ENCODE measurements at places on chromosomes 2 and 18.

DNA sequence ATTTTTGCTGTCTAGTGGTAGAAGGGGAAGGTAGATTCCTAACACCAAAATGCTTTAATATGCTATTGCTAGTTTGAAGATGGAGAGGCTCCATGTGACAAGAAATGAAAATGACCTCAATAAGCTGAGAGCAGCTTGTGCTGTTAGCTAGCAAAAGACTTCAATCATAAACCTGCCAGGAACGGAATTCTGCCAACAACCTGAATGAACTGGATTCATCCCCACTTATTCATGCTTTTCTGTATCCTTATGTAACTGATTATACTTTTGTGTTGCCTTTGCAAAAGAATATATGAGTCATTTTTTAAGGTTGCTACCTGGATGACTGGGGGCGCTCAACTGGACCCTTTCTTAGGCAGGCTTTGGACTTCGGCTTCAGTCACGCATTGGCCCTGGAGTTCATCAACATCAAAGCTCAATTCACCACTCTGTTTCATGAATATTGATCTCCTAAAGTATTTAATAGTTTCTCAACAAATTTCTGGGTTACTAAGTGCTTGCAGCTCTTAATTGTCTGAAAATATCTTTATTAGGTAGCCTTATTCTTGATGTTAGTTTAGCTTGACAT is 97.5 kb upstream of the KCNJ3 start:
- no peak for DNase-seq

DNA sequence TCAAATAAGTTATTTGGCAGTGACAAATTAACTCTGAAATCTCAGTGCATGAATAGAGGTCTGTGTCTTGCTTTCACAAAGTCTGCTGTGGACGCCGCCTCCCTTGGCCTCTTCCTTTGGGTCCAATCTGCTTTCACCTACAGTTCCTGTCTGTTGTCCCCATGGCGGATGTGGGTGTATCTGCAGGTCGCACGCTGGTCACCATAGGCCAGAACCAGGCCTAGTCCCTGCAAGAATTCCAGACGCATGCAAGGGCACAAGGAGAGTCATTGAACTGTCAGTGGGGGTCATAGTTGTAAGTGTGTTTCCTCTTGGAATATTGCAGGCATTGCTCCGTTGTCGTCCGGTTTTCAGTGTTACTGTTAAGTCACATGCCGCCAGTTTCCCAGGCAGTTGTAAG is 7.4 kb downstream of the SOCS6 start:
- no peak for DNase-seq

DNA sequence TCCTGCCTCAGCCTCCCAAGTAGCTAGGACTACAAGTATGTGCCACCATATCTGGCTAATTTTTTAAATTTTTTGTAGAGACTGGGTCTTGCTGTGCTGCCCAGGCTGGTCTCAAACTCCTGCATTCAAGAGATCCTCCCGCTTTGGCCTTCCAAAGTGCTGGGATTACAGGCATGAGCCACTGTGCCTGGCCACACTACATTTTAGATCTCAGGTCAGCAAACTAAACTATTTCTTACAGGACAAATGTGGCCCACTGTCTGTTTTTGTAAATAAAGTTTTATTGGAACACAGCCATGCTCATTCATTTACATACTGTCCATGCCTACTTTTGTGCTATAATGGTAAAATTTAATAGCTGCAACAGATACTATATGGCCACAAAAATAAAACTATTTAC is 17.8 kb downstream of the INO80D start:
- no peak for DNase-seq

DNA sequence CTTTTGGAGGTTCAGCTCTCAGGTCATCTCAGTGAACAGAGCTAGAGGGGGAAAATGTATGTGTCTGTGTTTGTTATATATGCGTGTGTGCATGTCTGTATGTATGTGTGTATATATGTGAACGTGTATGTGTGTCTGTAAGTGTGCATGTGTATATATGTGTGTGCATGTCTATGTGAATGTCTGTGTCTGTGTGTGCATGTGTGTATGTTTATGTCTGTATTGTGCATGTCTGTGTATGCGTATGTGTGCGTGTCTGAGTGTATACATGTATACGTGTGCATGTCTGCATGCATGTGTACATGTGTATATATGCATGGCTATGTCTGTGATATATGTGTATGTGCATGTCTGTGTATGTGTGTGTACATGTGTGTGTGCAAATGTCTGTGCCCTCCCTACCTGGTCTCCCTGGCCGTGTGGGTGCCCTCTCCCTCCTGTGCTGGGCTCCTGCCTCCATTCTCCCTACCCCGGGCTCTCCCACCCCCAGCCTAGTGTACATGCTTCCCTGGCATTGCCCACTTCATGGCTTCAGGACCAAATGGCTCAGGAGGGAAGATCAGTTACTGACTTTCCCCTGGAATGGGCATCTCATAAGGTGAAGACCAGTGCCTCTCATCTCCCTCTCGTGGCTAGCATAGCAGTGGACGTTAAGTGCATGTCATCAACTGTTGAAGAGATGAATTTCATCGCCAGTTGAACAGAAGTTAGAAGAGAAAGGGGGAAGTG is 49.9 kb downstream of the TRAF3IP1 start:
- no peak for DNase-seq

DNA sequence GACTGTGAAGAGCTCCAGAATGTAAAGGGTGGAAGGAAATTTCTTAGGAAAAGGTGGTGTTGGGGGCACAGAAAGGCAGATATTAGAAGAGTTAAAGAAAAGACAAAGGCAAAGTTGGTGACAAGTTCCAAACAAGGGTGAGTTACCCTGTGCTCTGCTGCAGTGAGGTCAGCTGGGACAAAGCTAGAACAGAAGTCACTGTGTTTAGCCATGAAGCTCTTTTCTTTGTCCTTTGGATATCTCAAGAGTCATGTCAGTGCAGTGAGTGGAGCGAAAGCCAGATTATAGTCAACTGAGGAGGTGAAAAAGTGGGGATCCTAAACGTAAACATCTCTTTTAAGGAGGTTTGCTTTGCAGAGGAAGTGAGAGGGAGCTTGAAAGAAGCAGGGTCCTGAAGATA is 187.8 kb upstream of the ALPP start:
- DNase-seq: no peak

DNA sequence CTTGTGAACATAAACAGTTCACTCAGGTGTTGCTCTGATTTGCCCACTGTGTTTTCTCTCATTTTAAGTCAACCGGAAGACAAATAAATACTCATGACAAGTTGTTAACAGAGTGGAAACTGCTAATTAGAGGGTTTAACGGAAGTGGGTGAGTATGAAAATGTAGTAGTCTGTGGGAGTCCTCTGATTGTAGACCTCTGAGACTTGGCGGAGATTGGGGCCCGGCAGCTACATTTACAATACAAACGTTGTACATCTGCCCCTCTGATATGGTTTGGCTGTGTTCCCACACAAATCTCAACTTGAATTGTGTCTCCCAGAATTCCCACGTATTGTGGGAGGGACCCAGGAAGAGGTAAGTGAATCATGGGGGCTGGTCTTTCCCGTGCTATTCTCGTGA is 107.3 kb upstream of the FAM98A start:
- DNase-seq: no peak

DNA sequence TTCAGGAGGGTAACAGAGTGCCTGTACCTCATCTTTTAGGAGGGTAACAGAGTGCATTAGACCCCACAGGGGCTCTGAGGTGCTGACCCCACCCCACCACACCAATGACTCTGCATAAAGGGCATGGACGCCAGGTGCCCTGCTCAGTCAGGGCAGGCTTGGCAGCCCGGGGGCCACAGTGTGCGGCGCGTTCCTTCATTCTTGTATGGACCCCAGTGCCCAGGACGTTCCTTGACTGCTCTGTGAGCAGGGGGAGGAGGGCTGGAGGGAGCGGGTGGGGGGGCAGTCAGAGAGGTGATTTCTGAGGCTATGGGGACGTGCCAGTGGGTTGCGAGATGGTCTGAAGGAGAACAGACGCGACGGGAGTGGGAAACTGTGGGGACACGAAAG is 168.7 kb upstream of the NCK2 start:
- DNase-seq: no peak

- peak; percentile 44 for DNase-seq
Measured at GRCh38 chr2:112183327-112184025, 45.3 kb downstream of the FBLN7 start.

GRCh38 chr2:206445948-206446347 is 2.6 kb downstream of the ADAM23 start:
- DNase-seq: no peak

GRCh38 chr18:77101410-77102258 is 30.9 kb downstream of the MBP start:
- peak; percentile 67 for DNase-seq

GRCh38 chr2:30270166-30270565 is 38.8 kb downstream of the LBH start:
- no peak for DNase-seq

DNA sequence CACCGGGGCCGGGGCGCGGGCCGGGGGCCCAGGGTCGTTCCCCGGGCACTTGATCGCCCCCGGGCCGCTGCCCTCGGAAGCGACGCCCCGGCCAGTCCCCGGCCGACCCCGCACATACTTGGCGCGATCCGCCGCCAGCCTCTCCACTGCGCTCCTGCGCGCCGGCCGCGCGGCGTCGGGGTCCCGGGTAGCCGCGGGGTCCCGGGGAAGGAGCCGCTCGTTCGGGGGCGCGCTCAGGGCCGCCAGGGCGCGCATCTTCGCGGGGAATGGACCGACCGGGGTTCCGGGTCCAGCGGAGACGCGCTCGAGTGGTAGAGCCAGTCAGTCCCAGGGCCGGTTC is 204 bp downstream of the FAM110C start:
- no peak for DNase-seq

GRCh38 chr2:30046979-30047378 is 99.8 kb upstream of the YPEL5 start:
- DNase-seq: no peak

GRCh38 chr18:23468753-23469459 is 15.8 kb downstream of the RIOK3 start:
- DNase-seq: no peak

GRCh38 chr2:44244135-44244871 is 31.0 kb upstream of the SLC3A1 start:
- DNase-seq: peak; percentile 67

DNA sequence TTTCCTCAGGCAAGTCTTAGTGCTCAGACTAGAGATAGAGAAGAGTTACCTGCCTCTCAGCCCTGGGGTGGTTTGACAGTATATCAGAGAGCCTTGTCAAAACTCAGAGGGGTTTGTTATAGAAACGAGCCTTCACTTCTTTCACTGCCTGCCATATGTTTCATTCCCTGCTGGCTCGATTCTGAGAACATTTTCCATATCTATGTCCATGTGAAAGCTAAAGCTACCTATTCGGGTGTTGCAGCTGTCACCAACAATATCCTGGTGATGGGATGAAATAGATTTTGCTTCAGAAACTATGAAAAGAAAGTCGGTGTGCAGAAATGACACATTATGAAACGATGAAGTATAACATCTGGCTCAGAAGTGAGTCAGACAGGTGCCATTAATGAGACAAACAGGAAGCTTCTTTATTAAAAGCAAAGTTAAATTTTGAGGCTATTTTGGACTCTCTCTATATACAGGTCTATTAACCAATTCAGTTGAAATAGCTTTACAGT is 56.1 kb upstream of the TANK start:
- no peak for DNase-seq

DNA sequence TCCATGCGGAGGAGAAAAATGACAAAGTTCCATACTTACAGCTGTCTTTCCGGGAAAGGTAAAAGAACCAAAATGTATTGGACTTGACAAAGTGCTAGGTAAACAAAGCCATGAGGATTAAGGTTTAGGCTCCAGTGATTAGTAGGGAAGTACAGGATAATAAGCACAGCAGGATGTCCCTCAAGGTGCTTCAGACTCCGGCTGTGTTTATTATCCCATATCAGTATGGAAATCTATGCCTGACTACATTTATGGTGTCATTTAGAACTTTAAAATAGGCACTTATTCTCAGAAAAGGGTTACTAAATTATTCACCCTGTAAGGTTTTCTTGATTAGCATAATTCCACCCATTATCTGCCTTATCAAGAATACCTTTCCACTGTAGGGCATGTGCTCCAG is 136.3 kb upstream of the CCDC68 start:
- DNase-seq: no peak

GRCh38 chr2:209565896-209566582 is 142.2 kb downstream of the MAP2 start:
- no peak for DNase-seq

DNA sequence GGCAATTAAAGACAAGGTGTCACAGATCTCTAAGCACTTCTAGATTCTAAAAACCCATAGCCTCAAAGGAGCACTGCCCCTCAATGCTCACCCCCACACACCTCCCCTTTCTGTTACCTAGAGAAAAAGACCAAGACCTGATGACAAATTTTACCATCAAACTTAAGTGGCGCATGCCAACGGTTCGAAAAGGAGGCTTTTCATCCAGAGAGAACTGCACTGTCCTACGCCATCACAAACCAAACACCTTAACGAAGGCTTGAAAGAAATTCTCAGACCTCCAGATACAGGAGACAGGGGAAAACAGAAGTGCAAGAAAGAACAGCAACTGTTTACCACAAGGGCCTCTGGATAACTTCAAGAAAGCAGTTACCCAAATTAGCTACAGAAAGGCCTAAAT is 2.0 kb upstream of the ZC3H6 start:
- no peak for DNase-seq

DNA sequence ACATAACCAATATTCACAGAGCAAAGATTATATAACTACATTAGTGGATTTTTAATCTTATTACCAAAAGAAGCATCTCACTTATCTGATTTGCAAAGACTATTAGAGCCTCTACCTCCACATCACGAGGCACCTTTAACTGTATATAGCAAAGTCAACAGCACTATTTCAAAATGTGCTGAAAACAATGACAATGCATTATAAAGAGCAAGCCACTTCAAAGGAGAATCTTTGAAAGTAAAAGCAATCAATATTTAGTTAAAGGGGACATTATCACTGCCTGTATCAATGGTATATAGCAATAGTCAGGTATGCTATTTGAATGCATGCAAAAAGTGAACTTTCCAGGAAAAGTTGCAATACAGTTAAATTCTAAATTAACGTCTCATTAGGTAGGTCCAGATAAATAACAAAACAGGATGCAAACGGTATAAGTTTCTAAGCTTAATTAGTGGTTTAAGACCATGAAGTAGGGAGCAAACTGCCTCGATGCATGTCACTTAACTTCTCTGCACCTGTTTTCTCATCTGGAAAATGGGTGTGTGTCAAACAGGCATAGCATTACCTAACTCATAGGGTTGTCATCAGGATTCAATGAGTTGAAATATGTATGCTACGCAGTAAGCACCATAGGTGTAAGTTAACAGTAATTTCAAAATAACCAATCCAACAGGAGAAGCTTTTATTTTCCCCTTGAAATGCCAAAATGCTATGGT is 31.6 kb downstream of the ATL2 start:
- DNase-seq: no peak

GRCh38 chr2:182553483-182553882 is 126.6 kb upstream of the PDE1A start:
- no peak for DNase-seq

- DNase-seq: no peak
Measured at GRCh38 chr2:40208463-40208862, 243.4 kb downstream of the SLC8A1 start.

GRCh38 chr2:241768850-241769249 is 7.8 kb upstream of the GAL3ST2 start:
- DNase-seq: no peak

GRCh38 chr2:12684471-12684936 is 32.2 kb upstream of the TRIB2 start:
- DNase-seq: no peak

- DNase-seq: no peak
Measured at GRCh38 chr2:230821991-230822520, 42.7 kb upstream of the ITM2C start.

GRCh38 chr18:35616074-35616473 is 34.5 kb downstream of the GALNT1 start:
- DNase-seq: no peak

GRCh38 chr2:167144179-167144898 is 256.1 kb downstream of the XIRP2 start:
- DNase-seq: no peak
